ENCODE measurements at places on chromosomes 3 and 15.

- DNase-seq, result peak; percentile 17
Measured at GRCh38 chr15:80072285-80072994, 13.0 kb downstream of the ZFAND6 start.

GRCh38 chr3:23238578-23238977 lies 35.5 kb downstream of the UBE2E2 start:
- DNase-seq, result no peak

GRCh38 chr3:156685198-156685597 lies 10.8 kb downstream of the TIPARP start:
- DNase-seq, result no peak

- DNase-seq, result no peak
Measured at GRCh38 chr3:71048948-71049347, 534.6 kb downstream of the FOXP1 start.

GRCh38 chr3:10848261-10848660 lies 32.2 kb downstream of the SLC6A11 start:
- DNase-seq, result no peak

DNA sequence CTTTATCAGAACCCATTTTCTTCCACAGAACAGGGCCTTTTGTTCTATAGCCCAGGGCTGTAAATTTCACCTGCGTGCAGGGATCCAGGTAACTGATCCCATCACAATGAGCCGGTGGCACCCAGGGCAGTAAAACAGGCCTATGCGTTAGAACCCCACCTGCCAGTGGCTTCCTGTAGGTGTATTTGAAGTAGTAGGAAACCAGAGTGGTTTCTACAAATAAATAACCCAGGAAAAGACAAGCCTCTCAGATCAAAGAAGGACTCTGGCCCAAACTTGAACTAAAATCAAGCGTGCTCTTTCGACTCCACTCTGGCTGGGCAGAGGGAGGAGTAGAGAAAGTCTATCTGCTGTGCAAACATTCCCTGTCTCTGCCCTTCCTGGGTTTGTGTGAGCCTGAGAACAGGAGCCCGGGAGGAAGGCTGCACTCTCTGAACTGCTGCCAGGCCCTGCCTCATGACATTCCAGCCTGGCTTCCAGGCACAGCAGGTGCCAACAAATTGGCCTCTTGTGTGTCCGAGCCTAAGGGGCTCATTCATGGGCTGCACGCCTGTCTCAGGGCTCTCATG lies 77.7 kb downstream of the CEMIP start:
- DNase-seq, result no peak

DNA sequence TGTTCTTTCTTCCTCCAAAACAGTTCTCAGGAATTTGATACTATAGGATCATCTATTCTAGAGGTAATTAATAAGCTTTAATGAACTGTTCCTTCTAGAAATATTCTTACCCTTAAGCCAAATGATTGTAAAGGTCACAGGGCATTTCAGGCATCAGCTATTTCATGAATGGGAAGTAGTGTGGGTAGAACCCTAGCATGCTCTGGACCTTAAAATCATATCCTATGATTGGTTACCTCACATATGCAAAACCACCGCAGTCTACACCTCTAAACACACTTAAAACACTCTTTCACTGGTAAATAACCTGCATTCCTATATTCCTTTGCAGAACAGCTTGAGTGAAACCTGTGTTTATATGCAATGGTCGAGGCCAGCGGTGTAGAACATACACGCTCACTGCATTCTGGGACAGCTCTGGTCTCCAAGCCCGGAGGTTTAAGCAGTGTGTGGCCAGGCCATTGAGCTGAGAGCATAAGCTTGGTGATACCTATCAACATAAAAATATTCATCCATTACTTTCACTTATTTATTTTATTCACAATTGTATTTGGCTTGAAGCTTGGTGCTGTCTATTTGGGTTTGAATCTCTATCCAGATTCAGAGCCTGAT lies 87.7 kb upstream of the RASGRP1 start:
- no peak for DNase-seq

DNA sequence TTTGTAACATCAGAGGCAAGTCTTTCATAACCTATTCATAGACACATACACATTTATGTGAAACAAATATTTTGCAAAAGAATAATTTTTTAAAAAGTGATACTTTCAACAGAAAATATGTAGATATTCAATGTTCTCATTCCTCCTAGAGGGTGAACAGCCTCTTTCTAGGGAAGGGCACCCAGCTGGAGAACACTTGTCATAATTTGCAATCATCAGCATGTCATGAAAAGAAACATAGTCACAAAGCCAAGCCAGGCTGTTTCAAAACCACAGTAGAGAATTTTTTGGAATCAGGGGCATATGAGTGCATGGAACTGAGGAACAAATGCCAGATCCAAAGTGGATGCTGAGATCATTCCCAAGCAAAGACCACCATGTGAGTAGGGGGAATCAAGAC lies 406.9 kb upstream of the ADAMTS9 start:
- no peak for DNase-seq

DNA sequence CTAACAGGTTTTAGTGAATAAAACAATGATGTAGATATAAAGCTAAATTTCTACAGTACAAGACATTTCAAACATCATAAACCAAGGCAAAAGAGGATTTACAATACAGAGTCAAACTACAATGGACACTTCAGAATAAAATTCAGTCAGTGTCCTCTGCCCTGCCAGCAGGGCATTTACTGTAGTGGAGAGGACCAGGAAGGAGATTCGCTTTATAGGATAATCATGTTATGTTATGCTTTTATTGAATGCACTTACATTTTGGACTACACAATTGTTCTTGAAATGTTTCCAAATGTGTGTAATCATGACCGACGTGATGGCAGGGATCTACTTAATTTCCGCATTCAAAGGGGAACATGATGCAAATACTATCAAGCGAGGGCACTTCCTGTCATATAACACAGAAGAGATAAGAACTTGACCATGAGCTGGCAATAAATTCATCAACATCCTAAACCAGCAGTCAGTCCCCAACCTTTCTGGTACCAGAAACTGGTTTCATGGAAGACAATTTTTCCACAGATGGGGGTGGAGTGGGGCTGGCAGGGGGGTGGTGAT lies 925.6 kb downstream of the FHIT start:
- no peak for DNase-seq

- DNase-seq, result no peak
Measured at GRCh38 chr3:57004229-57004628, 56.2 kb upstream of the SPATA12 start.

DNA sequence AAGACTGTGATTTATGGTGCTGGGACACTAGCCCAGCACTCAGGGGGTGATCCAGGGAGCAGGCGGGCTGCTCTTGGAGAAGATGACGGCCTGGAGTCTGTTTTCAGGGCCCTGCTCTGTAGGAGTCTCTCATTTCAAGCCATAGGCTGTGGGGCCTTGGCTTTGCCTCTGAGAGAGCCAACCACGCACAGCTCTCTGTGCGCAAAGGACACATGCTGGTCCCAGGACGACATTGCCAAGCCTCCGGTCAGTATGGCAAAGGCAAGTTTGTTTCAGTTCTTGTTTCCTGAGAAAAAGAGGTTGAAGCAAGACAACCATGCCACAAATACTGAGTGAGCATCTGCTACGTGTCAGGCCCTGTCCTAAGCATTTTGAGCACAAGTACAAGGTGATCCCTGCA lies 197.1 kb downstream of the EPHB1 start:
- no peak for DNase-seq

GRCh38 chr15:55694652-55695150 lies 48.3 kb downstream of the PRTG start:
- DNase-seq, result peak; percentile 8

- no peak for DNase-seq
Measured at GRCh38 chr3:115999613-116000012, 376.3 kb downstream of the GAP43 start.

DNA sequence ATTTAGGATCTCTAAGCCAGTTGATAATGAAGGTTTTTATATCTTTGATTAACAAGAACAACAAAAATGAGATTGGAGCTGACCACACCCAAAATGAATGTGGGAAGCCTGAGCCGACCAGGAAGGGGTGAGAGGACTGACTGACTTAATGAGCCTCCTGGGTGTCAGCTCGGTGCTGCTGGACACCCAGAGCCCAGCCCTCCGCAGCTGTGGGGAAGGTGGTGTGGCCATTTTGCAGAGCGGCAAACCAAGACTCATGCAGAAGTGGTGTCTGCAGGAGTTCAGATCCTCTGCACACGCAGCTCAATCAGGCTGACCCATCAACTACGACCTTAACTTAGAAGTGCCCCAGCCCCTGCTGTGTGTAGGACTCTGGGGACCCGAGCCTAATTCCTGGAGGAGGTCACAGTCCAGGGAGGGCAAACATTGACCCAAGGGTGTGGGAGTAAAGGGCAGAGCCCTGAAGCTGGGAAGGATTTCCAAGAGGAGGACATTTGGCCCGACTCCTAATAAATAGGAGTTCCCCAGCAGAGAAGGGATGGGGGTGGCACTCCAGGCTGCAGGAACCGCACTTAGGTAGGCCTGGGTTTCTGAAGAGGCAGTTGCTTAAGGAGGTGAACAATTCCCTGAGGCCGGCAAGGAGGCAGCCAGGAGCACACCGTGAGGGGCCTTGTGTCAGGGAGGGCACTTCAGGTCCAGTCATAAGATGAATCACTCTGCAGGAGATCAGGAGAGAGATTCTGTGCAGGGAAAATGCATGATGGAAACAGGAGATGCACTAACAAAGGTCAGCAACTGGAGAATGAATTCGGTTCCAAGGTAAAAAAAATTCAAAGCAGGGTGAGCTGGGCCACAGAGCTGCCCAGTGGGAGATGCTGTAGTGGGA lies 197.1 kb upstream of the TPM1 start:
- no peak for DNase-seq

- DNase-seq, result no peak
Measured at GRCh38 chr3:30605706-30606300, 598 bp upstream of the TGFBR2 start.

- peak; percentile 48 for DNase-seq
Measured at GRCh38 chr3:61520966-61521628, 40.3 kb upstream of the PTPRG start.

GRCh38 chr3:29653680-29654079 lies 372.8 kb downstream of the RBMS3 start:
- no peak for DNase-seq

DNA sequence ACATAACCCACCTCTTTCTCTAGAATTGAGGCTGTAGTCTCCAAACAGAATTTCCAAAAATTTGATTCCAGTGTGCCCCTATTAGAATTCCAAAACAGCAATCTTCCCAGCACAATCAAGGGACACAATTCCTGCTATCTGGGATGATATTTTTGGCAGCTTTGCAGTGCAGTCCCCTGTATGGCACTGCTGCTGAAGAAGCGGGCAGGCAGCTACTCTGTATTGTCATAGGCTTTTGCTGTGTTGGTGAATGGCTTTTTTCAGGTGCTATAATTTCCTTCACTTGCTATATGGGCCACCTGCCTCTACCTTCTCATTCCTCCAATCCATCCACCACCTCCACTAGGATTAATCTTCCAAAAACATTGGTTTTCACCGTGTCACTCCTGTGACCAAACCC lies 145.5 kb downstream of the VGLL4 start:
- no peak for DNase-seq

- DNase-seq, result no peak
Measured at GRCh38 chr3:171729452-171730334, 80.6 kb downstream of the PLD1 start.

DNA sequence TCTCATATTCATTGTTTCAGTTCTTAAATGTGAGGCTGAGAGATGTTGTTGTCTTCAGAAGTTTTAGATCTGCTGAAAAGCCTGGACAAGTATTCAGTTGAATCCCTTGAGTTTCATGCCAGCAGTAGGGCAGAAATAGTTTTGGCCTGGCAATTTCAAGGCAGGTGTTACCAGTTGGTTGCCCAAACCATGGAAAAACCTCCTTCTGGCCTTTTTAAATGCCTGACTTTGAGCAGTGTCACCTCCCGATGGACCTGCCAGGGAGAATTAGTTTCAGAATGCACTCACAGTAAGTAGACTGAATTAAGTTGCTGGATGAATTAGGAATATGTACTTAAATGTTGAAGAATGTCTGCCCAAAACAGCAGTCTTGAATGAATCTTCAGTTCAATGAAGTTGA lies 383.1 kb downstream of the KCNH8 start:
- DNase-seq, result no peak

DNA sequence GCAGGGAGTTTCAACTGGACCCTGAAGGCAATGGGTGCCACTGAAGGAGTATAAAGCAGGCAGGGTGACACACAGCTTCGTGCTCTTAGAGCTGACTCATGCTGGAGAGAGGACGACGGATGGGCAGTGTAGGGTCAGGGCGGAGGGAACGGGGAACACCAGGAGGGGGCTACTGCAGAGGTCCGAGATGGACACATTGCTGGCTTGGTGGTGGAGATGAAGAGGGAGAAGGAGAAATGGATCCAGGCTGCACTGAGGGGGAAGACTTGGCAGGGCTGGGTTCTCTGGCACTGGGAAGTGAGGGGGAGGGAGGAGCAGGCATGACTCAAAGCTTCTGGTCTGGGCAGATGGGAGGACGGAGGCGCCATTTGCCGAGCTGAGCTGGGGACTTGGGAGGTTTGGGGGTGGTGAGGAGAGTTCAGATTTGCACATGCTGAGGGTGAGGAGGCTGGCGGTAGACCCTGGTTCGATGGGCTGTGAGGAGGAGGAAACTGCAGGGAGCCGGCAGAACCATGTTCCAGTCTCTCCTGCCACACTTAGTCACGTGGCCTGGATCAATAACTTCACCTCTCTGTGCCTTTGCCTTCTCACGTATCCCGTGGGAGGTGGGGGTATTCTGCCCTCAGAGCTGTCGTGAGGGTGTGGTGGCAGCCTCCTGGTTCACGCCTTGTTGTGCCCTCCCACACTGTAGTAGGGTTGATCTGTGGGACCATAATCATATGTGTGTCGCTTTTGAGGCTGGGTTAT lies 4.6 kb upstream of the KCTD6 start:
- DNase-seq, result no peak

- DNase-seq, result no peak
Measured at GRCh38 chr3:46867550-46867898, 4.3 kb upstream of the MYL3 start.

DNA sequence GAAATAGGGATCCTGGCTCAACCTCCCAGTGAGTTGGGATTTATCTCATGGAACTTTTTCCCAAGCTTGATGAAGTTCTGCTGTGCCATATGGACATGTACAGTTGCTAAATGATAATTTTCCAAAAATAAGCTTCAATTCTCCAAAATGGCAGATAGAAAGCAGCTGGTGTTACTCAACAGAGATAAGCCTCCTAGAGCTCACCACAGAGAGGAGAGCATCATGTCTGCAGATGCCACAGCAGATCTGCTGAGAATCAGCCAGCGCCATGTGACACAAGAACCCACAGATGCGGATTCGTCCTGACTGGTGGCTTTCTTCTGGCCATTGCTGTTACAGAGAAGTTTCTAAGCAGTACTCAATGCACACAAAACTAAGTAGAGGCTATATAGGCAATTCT lies 50.6 kb downstream of the AGTR1 start:
- no peak for DNase-seq

GRCh38 chr15:85746641-85747040 lies 48.1 kb downstream of the KLHL25 start:
- no peak for DNase-seq

DNA sequence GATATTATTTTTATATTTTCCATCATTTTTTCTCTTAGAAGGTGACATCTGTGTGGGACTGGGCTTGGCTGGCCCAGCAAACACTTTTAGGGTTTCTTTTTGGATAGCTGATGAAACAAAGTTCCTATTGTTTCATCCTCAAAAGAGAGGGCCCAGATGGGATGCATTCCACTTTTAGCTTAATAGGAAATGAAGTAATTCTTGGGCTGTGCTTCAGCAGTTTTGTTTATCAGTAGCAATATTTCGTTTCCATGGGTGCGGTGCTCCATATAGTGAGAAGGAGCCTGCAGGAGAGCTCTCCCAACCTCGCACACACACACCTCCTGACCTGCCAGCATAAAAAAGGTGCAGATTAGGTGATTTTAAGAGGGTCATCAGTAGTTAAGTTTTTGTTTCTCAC lies 147.5 kb downstream of the AKAP13 start:
- no peak for DNase-seq

All from GM18507 (cell line).